Stimulated activated CD8-positive, alpha-beta memory T cell treated with anti-CD3 and anti-CD28 coated beads, Interleukin-4, amount 100 ng/mL, for 4 hours (primary cell): ENCODE measurements at places on chromosomes 1 and 21.
A peak's percentile ranks its signal among the peaks of the same experiment; 100 is the strongest.

GRCh38 chr1:197799271-197799670, 24.0 kb upstream of the DENND1B start:
- no peak for DNase-seq

GRCh38 chr1:81424816-81425215, 375.9 kb upstream of the ADGRL2 start:
- no peak for DNase-seq

GRCh38 chr1:193435781-193436180, 249.4 kb upstream of the B3GALT2 start:
- DNase-seq, result no peak

- no peak for DNase-seq
Observed at GRCh38 chr1:213192026-213192425, 141.0 kb downstream of the RPS6KC1 start.

GRCh38 chr1:8406960-8407359, 89.0 kb downstream of the SLC45A1 start:
- DNase-seq, result no peak

DNA sequence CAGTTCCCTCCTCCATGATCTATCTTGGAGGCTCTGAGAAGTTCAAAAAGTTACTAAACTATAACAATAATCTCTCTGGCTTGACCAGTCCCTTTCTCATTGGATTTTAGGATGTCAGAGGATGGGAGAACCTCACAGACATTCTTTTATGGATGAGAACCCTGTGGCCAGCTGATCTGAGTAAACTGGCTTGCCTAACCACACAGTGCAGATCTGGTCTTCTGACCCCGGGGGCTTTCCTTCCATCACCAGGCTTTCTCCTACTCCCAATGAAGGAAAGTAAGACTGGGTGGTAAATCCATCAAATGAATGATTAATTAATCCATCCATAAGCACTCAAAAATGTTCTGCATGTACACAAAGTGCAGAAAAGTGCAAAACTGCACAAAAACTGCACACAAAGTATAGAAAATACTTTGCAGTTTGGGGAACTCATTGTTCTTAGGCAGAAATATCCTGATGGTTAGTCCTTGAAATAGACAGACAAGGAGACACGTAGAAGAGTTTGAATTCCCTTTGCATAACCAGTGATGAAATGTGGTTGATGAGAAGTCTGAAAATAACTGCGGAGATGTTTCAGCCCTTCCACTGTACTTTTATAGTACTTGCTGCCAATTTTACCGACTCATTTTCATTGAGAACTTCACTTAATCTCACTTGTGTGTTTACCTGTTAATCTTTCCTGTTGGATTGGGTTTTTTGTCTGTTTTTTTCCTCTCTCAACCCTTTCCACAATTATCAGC, 2.5 kb upstream of the F3 start:
- no peak for DNase-seq

DNA sequence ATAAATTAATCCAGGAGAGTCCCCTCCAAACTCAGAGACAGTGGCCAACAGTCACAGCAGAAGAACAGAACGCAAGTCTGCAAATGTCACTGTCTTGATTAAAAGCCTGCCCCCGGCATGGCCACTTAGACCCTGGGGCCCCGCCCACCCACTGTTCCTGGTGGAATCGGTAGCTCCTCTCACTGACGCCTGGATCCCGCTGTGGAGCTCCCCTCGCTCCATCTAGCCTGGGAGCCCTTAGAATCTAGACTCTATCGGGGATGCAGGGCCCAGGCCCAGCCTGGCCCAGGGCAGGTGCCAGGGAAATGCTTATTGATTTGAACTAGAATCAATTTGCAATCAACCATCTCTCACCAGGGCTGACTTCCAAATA, 21.4 kb upstream of the PLEKHG5 start:
- no peak for DNase-seq

DNA sequence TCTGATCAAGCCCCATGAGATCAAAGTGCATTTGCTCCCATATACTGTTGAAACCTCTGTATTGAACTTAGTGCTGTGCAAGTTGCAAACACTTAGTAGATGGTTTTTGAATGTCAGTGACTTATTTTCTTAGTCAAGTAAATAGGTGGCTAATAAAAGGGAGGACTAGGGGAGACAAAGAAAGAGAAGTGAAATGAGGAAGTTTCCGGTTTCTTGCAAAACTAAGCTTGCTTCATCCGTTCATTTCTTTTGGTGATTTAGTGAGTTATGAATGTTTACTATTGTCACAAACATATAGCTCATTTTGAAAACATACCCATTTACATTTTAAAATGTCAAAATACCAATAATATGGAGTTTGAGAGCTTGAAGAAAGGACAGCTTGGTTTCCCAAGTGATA, 23.0 kb downstream of the ADAMTS5 start:
- DNase-seq, result no peak

GRCh38 chr21:16418226-16418625, 688.4 kb downstream of the USP25 start:
- no peak for DNase-seq

DNA sequence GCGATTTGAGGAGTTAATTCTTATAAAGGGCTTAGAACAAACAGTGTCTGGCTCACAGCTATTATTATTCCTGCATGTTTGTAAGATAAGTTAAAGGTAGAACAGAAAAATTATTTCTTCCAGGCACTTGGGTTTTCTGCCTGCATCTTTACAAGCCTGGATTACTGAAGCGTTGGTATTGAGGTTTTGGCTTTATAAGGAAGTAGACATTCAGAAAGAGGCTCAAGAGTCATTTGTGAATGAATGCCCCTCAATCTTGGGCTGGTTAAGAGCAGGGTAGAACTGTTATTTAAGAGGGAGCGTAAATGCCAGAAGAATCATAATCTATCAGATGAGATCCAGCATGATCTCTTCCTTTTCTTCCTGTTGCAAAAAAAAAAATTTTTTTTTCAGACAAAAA, 77.3 kb upstream of the ARID1A start:
- DNase-seq, result no peak

GRCh38 chr1:221022331-221022730, 143.1 kb downstream of the HLX start:
- no peak for DNase-seq

- DNase-seq, result no peak
Observed at GRCh38 chr21:44854391-44854663, 19.2 kb downstream of the PTTG1IP start.

GRCh38 chr1:21623410-21623961, 45.7 kb downstream of the RAP1GAP start:
- no peak for DNase-seq

- DNase-seq, result no peak
Observed at GRCh38 chr1:10678402-10678801, 118.0 kb downstream of the CASZ1 start.

- DNase-seq, result no peak
Observed at GRCh38 chr1:201625851-201626251, 86.9 kb downstream of the NAV1 start.

DNA sequence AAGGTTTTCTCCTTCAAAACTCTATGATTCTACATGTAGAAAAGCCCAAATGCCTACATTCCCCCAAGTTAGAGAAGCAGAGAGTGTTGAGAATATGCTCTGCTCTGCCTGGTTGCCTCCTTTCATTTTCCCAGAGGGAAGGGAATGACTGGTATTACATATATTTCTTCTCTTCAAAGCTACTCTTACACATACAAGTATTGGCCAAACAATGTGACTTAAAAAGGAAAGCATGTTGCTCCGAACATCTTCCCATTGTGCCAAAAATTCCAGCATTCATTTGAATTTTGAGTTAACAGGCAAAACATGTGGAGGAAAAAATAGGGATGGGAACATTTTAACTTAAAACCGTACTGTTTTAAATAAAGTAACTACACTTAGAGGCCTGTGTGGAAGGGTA, 125.2 kb downstream of the COQ8A start:
- DNase-seq, result no peak

DNA sequence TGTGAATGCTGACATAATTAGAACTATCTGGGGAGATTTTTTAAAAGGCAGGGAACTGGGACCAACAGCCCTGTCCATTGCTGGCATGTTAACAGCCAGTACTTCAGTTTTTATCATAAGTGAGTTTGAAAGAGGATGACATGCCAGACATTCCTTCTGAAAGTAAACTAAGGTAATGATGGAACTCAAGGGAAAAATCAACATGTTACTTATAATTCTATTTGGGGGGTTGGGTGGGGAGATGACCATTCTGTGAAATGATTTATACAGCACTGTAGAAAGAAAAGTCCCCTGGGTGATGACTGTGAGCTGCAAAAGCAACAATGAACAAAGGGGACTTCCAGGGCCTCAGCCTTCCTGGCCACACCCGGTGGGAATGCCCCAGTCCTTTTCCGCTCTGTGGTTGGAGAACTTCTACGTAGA, 5.4 kb upstream of the LAMC2 start:
- no peak for DNase-seq

GRCh38 chr1:229240532-229240931, 30.4 kb upstream of the RAB4A start:
- DNase-seq, result no peak

DNA sequence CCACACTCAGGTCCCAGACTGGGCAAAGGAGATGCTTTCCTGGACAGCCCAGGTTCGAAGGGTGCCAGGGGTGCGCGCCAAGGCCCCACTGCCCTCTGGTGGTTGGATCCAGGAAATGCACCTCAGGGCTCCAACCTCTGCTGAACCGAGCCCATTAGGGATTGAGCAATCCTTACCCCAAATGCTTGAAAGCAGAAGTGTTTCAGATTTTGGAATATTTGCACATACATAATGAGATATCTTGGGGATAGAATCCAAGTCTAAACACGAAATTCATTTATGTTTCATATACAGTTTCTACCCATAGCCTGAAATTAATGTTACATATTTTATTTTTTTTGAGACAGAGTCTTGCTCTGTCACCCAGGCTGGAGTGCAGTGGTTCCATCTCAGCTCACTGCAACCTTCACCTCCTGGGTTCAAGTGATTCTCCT, 57.4 kb downstream of the SLC9A1 start:
- DNase-seq, result peak; percentile 32

GRCh38 chr1:223207293-223208066, 64.4 kb upstream of the TLR5 start:
- no peak for DNase-seq

GRCh38 chr1:15042866-15043265, 110.7 kb upstream of the TMEM51 start:
- DNase-seq, result no peak

GRCh38 chr1:98903261-98903660, 101.4 kb downstream of the PLPPR5 start:
- no peak for DNase-seq

GRCh38 chr1:83910461-83910860, 88.5 kb downstream of the TTLL7 start:
- no peak for DNase-seq

DNA sequence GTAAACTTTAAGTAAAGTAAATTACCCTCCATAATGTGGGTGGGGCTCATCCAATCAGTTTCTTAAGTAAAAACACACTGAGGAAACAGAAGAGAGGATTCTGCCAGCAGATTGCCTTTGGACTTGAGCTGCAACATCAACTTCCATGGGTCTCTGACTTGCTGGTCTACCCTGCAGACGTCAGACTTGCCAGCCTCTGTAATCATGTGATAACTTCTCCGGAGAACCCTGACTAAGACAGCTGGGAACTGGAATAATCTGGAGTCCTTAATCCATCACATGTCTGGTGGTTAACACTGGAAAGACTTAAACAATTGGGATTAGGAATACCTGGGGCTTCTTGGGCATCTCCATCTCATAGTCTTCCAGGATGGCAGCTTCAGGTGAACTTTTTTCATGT, 13.2 kb upstream of the CEP350 start:
- no peak for DNase-seq

DNA sequence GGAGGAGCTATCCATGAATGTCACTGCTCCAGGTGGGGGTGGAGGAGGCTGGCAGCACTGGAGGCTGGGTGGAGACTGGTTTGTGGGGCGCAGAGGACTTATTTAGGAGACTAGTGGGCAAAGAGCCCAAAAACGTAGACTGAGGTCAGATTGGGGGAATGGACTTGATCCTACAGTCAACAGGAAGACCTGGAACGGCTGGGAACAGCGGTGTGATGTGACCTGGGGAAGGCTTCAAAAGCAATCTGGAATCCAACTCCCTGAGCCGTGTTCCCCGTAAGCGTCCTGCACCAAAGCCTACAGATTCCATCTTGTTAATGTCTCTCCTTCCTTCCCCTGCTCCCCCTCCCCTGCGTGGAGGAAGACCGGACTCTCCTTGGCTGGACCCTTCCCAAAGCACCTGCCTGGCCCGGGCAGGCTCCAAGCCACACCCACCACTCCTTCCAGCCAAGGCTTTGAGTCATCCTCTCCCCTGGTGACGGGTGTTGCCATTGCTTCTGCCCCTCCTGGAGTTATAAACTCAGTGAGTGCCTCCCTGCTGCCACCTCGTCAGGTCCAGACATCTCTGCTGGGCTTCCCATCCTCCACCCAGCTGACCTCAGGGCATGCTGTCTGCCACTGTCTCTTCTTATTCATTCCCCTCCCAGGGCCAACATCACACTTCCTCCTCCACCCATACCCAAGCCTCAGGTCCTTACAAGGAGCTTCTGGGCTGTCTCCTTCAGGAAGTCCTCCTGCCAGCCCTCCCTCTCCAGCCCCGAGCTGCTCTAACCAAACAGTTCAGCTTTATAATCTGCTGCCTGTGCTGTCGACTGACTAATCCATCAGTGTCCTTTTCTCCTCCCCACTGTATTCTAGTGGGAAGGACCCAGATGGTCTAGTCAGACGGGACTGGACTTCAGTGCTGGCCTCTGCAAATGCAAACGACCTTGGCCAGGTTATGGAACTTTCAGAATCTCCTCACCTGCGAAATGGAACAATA, 1.6 kb upstream of the CLSTN1 start:
- DNase-seq, result no peak

DNA sequence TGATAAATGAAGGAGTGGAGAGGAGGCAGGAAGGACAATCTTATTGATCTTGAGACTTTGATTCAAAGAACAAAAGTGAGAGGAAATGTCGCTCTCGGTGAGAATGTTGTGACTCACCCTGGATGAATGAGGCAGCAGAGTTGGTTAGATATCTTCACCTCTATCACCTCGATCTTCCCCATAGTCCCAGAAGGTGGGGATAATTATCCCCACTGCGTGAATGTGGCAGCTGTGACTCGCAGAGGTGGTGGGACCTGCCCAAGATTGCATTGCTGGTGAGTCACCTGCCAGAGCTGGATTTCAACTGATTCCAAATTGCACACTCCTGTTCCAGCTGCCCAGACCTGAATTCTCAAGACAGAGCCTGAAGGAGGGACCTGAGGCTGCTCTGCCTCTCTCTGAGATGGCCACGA, 105.0 kb downstream of the MATN1 start:
- DNase-seq, result no peak

DNA sequence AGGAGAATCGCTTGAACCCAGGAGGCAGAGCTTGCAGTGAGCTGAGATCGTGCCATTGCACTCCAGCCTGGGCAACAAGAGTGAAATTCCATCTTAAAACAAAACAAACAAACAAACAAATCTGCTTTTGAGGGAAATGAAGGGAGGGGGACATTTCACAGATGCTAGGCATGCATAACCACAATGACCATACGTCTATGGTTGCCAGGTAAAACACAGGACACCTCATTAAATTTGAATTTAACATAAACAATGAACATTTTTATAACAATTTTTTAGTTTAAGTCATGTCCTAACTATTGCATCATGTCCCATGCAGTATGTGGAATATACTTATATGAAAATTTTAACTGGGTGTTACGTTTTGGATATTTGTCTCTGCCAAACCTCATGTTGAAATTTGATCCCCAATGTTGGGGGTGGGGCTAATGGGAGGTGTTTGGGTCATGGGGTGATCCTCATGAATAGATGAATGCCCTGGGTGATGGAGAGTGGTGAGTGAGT, 31.0 kb upstream of the ZBTB18 start:
- no peak for DNase-seq

- DNase-seq, result no peak
Observed at GRCh38 chr1:225425201-225425786, 2.5 kb downstream of the LBR start.

GRCh38 chr1:206633708-206634121, 1.6 kb upstream of the DYRK3 start:
- DNase-seq, result no peak

- no peak for DNase-seq
Observed at GRCh38 chr1:212664409-212665199, 35.0 kb downstream of the BATF3 start.
